ENCODE measurements at places on chromosomes 4 and X.

DNA sequence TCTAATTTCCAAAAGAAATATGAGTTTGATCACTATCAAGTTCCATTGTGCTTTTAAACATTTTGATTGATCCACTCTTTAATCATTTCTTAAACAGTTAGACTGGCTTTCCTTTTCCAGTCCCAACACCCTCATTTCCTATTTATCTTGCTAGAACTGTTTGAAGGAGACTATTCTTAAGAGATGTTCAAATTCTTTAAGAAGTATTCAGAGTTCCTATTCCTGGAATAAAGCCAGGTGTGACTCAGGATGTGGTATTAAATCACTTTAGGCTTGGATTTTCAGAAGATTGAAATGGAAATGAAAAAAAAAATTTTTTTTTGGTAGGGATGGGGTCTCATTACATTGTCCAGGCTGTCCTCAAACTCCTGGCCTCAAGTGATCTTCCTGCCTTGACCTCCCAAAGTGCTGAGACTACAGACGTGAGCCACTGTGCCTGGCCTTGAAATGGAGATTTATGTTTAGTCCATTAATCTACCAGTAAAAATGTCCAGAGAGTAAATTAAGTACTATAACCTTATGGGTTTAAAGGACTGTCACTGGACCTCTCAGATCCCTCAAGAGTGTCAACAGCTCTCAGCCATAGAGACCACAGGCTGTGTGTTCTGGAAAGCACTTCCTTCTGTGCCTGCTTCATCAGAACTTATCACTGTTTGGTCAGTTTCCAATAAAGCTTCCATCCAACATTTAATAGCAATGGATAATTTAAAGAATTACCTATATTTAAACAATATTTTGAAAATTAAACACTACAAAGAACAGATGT, 90.7 kb downstream of the CDS1 start:
- no peak for DNase-seq

- no peak for DNase-seq
Observed at GRCh38 chrX:133375615-133376340, 39.5 kb downstream of the GPC4 start.

GRCh38 chr4:77336411-77337142, 179.6 kb downstream of the CCNG2 start:
- no peak for DNase-seq

DNA sequence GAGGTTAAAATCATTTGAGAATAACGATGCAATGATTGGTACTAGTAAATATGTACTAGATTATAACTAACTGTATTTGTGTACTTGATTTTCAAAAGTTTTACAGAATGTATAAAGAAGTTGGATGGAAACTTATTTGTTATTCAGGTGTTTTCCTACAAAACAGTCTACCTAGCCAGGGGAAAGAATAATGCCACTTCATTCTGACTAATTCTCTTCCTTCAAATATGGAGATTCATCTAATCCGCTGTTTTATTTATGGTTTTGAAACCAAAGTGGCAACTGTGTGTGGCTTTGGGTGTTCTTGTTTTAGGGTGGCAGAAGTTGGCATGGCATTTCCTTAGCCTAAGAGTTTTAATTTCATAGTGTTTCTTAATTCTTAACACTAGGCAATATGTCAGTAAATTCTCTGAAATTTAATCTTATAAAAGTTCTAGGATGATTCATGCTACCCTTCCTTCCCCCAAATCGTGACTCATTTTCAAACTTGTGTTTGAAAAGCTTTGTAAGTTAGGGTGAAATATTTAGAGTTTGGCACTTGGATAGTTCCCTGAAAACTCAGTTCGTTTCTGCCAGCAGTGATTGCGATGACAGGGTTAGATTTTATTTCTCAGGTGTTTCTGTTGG, 62.6 kb downstream of the DCLK2 start:
- DNase-seq: no peak

- DNase-seq: peak; percentile 94
Observed at GRCh38 chr4:73620115-73620792, at the start of gene RASSF6. TSS of gene RASSF6 (minus strand) at chr4:73620436. CDS start at chr4:73611795, 8,641 bp downstream.

- DNase-seq: no peak
Observed at GRCh38 chr4:143417679-143418403, 81.2 kb downstream of the GAB1 start.

DNA sequence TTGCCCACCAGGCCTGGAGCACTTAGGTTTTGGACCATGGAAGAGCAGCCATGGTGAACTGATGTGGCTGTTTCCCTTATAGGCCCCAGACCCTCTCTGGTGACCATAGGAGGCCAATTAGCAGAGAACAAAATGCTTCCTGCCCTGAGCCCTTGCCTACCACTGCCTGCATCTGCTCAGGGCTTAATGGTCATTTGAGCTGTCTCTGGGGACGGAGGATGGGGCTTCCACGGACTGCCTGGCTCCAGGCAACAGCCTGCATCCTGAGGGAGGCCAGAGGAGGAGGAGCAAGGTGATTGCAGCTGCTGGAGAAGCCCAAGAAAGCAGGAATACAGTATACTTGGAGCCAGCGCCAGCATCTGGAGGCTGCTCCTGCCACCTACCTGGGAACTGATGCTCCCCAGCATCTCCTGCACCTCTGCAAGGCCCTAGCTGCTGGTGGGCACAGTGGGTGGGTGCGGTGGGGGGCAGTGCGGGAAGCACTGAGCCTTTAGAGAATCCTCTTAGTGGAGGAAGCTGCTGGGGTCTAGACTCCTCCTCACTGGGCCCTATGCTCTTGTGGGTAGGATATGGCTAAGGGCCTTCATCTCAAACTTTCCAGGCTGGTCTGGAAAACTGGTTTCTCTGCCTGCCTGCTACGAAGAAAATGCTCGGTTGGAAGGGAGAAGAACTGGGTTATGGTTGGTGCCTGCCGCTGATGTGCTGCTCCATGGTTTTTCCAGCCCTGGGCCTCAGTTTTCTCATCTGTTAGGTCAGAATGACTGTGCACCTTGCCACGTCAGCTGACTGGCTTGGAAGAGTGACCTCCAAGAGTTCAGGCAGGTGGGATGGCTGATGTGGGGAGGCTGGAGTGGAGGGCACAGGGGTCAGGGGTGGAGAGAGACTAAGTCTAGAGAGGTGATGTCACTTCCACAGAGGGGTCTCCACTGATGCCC, 158.8 kb upstream of the PJA1 start:
- peak; percentile 96 for DNase-seq

GRCh38 chr4:120870279-120870673, 52.2 kb downstream of the PRDM5 start:
- peak; percentile 14 for DNase-seq

GRCh38 chrX:16138108-16138427, 14.7 kb downstream of the GRPR start:
- no peak for DNase-seq

DNA sequence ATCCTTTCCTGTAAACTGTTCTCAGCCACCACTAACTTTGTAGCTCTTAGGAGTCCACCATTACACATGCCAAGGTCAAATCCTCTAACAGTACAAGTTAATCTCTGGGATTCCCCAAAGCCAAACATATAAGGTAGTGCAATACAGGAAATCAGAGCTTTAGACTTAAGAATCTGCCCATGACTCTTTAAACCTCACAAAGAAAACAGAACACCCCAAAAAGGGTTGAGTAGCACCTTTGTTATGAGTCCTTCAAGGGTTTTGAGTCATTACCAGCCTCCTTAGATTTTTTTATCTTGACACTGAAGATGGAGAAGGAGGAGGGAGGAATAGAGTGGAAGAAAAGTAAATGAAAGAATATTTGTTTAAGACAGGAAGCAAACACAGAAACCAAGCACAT, 243.9 kb upstream of the SPANXN1 start:
- no peak for DNase-seq

- peak; percentile 15 for DNase-seq
Observed at GRCh38 chrX:115650449-115650848, 89.5 kb downstream of the PLS3 start.

GRCh38 chr4:3390288-3390811, 51.4 kb upstream of the HGFAC start:
- DNase-seq: no peak

DNA sequence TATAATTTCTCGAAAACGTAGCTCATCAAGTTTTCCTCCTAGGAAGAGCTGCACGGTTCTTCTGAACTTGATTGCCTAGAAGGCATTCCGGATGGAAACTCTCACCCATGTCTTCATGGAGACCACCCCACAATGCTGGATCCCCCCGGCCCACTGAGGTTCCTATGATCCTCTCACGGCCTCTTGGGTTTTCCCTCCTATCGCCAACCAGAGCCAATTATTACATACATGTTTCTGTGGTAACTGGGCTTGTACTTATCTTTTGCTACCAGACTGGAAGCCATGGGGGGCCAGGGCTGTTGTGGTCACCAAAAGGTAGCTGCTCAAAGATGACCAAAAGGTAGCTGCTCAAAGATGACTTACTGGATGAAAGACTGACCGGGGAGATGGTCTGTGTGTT, 131.5 kb downstream of the AFAP1 start:
- DNase-seq: no peak

DNA sequence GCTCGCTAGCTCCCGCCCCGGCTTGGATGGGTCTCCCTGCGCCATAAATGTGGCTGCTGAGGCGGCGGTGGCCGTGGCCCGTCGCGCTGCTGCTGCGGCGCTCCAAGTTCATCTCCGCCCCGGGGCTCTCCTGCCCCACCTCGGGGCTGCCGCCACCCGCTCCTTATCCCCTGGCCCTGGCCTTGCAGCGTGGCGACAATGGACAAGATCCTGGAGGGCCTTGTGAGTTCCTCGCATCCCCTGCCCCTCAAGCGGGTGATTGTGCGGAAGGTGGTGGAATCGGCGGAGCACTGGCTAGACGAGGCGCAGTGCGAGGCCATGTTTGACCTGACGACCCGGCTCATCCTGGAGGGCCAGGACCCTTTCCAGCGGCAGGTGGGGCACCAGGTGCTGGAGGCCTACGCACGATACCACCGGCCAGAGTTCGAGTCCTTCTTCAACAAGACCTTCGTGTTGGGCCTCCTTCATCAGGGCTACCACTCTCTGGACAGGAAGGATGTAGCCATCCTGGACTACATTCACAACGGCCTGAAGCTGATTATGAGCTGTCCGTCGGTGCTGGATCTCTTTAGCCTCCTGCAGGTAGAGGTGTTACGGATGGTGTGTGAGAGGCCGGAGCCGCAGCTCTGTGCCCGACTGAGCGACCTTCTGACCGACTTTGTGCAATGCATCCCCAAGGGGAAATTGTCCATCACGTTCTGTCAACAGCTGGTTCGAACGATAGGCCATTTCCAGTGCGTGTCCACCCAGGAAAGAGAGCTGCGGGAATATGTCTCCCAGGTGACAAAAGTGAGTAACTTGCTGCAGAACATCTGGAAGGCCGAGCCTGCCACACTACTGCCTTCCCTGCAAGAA, 763 bp downstream of the USP38 start:
- DNase-seq: peak; percentile 61

DNA sequence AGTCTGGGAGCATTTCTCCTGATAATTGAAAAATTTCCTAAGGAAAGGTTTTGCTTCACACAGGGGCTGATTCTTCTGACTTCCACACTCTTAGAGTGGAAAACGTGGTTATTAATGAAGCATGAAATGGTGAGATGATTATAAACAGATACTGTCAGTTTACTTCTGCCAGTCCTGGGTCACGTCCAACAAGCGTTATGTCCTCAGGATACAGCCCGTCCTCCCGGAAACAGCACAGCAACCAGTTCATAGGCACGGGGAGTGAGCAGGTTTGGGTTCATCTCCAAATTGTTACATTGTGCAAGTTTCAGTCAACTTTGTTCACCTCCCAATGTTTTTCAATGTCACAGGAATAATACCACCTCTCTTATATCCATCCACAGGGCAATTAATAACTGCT, 98.8 kb downstream of the NPNT start:
- DNase-seq: peak; percentile 16

- no peak for DNase-seq
Observed at GRCh38 chr4:31021008-31021407, 300.8 kb downstream of the PCDH7 start.

DNA sequence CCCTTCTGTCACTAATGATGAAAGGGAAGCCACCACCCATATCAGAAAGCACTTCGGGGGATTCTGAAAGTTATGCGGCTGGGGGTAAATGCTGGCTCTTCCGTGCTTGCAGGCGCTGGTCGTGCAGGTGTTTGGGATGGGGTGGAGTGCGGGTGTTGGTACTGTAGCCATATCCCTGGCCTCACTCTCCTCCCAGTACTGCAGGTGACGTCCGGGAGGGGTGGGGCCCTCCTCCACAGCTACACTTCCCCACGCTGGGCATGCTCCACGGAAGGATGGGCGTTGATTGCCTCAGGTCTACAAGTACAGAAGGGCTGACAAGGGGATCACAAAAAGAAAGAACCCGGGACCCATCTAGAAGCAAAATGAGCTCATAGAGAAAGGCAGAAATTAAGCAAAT, 48.6 kb upstream of the CLDN24 start:
- peak; percentile 64 for DNase-seq

DNA sequence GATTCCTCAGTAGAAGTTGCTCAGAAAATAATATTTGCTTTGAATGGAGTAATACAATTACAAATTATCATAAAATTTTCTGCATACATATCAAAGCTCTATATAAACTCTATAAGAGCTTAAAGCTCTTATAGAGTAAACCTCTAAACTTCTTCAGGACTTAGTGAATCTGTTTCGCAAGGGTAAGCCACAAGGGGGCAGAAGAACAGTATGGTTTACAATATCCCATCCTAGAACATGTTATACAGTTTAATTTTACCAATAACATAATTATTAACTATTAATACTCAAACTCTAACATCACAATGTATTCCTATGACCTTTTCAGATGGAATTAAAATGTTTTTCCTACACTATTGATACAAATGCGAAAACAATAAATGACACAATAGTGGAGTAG, 33.8 kb upstream of the SPANXN1 start:
- DNase-seq: peak; percentile 1

GRCh38 chrX:26845056-26845455, 618.1 kb downstream of the PPP4R3C start:
- DNase-seq: no peak

- peak; percentile 67 for DNase-seq
Observed at GRCh38 chr4:128979934-128980333, 113.4 kb downstream of the SCLT1 start.

GRCh38 chrX:16754019-16754418, 32.2 kb upstream of the TXLNG start:
- DNase-seq: no peak

DNA sequence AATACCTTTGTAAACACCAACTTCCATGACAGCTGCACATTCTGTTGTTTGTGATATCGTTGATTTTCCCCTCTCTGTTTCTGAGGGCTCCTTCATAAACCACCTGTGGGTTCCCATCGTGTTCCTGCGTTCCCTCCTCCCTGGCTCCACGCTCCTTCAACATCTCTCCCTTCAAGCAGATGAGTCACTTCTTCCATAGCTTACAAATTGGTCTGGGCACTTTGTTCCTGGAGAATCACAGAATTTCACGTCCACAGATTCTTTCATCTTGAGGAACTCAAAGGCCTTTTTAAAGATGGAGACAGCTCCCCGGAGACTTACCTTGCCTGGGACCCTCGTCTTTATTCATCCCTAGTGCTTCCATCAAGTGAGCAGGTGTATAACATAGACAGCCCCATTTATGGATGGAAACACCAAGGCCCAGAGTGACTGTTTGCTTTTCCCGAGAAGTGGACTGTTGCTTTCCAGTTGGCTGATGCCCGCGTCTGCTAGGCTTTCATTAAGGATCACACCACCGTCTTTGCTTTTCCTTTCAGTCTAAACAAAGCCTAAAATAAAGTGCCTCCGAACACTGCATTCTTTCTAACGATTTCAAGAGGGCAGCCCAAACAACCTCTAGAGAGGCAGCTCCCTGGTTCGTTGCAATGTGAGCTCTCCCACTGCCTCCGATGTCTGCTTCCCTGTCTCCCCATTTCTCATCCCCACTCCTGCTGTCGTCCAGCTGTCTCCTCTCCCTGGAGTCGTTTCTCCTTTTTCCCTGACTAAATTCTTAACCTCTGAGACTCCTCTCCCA, 146.3 kb upstream of the STX18 start:
- no peak for DNase-seq
